ENCODE measurements at places on chromosomes 2 and 18. TPM values are rescaled to one million over a fixed set of nuclear protein-coding genes. Genes with fewer than 3 reads are reported as not detected.

DNA sequence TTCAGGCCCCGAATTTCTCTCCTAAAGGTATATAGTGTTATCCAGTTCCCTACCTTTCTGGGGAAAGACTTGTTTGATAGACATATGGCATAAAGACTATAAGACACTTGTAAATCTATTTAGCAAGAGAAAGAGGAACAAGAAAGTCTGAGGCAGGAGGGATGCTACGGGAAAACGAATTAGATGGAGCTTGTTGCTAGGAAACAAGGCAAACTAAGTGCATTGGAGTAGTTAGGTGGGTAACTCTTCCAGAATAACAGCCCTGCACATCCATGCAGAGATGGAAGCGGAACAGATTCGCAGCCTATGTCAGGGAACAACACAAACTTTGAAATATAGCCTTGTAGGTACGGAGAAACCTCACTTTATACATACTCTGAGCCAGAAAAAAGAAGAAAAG, 810.3 kb upstream of the CRIM1 start:
- DNase-seq, result no peak

- no peak for DNase-seq
Measured at GRCh38 chr18:80035997-80036396, 1.8 kb downstream of the RBFA start.

DNA sequence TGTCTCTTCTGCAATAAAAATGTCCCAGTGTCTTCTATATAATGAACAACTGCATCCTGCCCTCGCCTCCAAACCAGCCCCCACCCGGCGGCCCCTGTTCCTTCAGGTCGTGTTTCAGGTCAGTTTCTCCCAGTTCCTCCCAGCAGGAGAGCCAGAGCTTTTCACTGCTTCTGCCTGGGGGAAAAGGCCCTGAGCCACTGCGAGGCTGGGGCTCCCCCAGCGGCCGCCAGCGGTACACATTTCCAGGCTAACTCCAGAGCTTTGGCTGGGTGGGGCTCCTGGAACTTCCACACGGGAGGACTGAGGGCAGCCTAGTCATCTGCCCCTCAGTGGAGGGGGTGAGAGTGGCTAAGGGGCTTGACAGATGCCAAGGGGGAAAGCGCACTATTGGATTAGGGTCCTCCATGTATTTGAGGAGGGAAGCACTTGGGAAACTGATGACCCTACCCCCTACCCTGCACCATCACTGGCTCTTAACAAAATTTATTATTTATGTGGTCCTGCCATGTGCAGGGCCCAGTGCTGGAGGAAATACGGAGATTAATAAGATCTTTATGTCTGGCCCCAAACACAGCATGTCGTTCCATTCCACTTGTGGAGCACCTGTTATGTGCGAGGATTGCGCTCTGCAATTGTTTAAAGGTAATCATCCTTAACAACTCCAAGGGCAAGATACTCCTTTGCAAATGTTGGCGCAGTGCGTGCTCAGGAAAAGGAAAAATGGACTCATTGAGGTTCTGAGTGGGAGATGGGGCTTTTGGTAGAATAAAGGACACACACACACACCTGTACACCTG, 17.3 kb upstream of the CYS1 start:
- peak; percentile 74 for DNase-seq

DNA sequence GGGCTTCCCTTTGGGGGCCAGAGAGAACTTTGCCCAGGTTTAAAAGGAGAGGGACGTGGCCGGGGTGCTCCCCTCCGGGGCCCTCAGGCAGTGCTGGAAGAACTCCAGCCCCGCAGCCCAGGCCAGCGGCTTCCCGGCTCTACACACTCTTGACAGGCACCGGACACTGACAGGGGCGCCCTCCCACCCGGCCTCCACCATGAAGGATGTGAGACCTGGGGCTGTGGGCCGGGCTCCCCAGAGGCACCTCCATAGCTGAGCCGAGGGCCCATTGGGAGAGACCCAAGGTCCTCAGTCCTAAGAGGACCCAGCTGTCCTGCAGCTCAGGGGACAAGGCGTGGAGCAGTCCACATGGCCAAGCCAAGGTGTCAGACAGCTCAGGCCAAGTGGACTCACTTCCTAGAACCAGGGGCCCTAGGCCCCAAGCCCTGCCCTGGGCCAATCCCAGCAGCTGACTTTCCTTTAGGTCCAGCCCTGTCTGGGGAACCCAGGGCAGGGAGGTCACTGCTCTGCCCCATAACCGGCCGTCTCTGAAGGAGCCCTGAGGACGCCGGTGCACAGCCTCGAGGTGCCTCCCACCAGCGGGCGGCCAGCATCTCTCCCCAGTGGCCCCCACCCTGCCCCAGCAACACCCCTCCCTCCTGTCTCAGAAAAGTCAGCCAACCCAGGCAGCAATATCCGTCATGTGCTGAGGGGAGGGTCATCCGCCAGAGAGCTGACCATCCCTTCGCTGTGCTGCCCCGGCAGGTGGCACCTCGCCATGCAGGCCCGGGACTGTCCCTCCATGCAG, 51.8 kb downstream of the BIN1 start:
- no peak for DNase-seq

The DYTN gene
- total RNA-seq, result not detected

DNA sequence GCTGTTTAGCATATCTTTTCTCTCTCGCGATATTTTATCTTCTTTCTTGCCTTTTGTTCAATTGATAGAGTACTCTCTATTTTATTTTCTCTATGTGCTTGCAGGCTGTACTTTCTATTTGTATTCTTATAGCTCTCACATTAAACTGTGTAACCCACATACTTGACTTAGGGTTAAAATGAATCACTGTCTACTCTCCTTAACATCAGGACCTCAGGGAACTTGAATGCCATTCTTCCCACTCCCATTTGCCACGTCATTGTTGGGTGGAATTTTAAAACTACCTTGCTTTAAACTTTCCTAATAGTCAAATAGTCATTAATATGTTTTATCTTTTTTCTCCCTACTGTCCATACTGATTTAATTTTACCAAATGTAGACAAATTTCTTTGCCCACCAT, 269.7 kb downstream of the ALPK2 start:
- DNase-seq, result no peak

The IHH gene
- total RNA-seq, result 103 TPM

DNA sequence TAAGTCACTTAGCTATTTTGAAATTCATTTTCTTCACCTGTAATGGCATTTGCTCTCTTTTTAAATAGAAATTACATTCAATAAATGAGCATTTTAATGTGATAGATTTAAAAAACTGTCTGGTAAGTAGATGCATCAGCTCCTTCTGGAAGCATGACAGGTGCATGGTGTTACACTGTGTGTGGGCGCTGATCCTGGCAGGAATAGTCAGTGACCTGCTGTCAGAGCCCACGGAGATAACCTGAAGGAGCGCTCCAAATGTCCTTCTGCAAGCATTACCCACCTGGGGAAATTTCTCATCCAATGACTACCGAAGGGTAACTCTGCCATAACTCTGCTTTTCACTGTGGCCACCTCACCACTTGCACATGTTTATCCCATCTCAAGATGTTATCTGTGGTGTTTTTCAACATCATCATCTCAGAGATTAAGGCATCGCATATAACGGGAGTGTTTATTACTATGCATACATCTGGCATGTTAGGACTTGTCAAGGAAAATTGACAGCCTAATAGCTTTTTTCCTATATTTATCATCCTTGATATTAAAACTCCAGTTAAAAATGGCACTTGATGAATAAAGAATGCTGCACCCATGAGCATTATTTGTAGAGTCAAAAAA, 637.3 kb downstream of the ERBB4 start:
- DNase-seq, result no peak

DNA sequence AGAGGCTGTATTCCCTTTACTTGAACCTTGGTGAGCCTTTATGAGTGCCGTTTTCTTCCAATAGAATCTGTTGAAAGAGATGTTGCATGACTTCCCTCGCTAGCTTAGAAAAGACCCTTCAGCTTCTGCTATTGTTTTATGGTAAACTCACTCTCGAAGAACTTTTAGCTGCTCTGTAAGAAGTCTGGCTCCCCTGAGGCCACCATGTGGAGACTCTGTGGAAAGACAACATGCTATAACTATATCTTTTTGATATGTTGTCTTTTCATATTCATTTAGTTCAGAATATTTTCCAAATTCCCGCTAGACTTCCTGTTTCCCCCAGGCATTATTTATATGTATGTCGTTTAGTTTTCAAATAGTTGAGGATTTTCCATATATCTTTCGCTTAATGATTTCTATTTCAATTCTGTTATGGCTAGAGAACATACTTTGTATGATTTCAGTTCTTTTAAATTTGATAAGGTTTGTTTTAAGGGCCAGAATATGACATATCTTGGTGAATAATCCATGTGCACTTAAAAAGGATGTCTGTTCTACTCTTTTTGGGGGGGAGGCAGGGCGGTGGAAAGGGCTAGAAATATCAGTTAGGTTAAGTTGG, 64.1 kb downstream of the PTPN4 start:
- DNase-seq, result peak; percentile 25

GRCh38 chr18:22167091-22167470, 2.3 kb upstream of the GATA6 start:
- no peak for DNase-seq

The SLC25A12 gene
- total RNA-seq, result 17.9 TPM

The SPEG gene
- 19.3 TPM for total RNA-seq

GRCh38 chr2:221195829-221196228, 376.3 kb downstream of the EPHA4 start:
- no peak for DNase-seq

- no peak for DNase-seq
Measured at GRCh38 chr18:73752546-73752945, 395.1 kb downstream of the FBXO15 start.

The ST8SIA5 gene
- total RNA-seq, result 0.32 TPM

DNA sequence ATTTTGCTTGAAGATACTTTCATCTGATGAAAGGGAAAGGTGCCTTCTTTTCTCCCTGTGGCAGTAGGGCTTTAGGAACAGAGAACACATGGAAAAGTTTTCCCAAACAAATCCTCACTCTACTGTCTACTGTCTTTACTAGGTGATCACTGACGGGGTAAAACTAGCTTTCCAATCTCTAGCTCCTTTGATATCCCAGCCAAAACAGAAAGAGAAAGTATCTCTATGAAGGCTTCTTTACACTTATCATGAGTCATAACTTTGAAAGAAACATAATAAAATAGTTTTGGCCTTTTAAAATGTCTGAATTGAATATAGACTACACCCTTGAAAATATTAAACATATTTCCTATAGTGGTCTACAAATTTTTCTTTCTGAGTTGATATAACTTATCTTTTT, 214.5 kb downstream of the DSEL start:
- no peak for DNase-seq

DNA sequence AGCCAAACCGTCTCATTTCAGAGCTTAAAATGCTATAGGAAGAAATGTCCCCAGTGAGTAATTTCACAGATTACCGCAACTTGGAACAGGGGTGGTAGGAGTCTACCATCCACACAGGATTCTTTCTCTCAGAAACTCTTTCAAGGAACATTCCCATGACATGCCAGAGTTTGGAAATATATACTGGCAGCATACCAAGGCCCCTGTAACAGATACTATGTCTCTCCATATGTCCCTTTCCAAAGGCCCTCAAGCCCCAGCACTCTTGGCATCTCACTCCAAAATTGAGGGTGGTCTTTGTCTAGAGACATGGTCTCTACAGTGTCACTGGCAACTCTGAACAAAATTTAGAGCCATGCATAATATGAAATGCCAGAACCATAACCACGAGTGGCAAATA, 11.0 kb downstream of the FIGLA start:
- DNase-seq, result no peak

DNA sequence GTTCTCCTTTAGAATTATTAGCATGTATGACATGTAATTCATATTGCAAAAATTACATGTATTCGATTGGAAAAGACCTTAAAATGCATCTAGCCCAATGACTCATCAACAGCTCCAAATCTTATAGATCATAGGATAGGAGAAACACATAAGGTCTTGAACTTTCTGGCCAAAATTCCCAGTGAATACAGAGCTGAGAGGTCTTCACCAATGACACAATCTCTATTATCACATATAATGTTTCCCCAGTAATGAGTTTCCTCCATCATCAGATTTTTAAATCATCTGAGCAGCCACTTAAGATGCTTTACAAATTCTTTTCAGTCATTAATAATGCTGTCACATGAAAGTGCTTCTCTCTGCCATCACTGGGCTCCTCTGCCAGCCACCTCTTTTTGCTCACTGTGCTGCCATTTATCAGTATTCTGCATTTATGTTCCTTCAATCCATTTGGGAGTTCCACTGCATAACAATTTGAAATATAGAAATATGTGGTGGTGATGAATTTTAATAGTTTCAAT, 804.9 kb downstream of the SUCLG1 start:
- no peak for DNase-seq

GRCh38 chr2:232541195-232541960, 1.9 kb downstream of the CHRNG start:
- no peak for DNase-seq

DNA sequence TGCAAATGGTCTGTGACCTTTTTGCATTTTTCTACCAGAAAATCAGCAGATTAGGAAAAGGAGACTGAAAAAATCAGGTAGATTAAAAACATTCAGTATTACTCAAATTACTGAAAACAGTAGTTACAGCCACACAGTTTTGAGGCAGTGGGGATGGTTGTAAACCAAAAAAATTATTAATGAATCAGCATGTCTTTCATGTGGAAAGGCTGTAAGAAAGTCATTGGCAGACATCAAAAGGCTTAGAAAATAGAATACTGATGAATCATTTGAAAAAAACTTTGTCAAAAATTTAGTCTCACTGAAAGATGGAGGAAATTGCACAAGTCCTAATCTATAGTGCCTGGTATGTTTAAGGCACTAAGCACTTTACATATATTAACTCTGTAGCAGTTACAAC, 133.9 kb upstream of the GCFC2 start:
- DNase-seq, result no peak

- DNase-seq, result no peak
Measured at GRCh38 chr2:153020201-153020600, 301.8 kb downstream of the ARL6IP6 start.

The KCNJ13 gene
- total RNA-seq, result not detected

The CTNNA2 gene
- total RNA-seq, result 0.17 TPM

The CELF4 gene
- 1.4 TPM for total RNA-seq

DNA sequence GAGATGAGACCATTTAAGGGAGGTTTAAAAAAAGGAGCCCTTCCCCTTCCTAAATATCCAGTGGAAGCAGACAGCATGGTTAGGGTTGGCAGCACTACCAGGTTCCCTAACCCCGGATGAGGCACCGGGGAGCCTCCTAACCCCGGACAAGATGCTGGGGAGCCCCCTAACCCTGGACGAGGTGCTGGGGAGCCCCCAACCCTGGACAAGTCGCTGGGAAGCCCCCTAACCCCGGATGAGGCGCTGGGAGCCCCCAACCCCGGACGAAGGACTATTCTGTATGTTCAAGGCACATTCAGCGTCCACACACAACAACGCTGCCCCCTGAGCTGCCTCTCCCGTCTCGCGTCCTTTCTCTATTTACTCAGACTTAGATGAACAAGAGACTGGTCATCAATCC, 51.9 kb downstream of the ANKMY1 start:
- no peak for DNase-seq

Data from colonic mucosa (tissue), 4 donors.